ENCODE measurements at places on chromosomes 3 and 15. TPM values are rescaled to one million over a fixed set of nuclear protein-coding genes. Genes with fewer than 3 reads are reported as not detected.
A peak's percentile ranks its signal among the peaks of the same experiment; 100 is the strongest.

SLC6A1 gene
- not detected for polyA plus RNA-seq

DLEC1 gene
- polyA plus RNA-seq, result not detected

DNA sequence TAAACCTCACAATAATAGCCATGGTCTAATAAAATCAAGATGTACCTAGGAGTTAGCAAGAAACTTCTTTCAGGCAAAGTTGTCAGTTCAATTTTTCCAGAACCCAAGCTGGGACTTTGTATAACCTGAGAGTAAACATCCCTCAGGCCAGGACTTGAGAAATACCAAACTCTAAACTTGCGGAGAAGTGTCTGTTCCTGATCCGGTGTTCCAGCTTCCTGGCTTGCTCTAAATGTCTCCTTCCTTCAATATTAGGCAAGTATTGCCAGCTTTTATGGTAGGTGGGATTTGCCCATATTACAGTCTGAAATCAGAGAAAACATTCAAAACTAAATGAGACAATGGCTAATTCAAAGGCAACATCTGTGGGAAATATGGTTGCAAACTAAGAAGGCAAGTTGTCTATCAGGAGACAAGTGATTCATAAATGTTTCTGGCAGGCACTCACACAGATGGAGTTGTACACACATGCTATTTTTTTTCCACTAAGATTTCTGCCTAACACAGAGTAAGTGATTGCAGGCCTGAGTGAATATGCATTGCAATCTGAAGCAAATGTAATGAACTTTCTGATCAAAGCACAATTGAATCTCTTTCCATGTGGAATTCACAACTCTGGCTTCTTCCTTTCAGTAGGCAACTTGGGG, 88.3 kb upstream of the COL8A1 start:
- DNase-seq, result peak; percentile 84

POPDC2 gene
- 0.57 TPM for polyA plus RNA-seq

DNA sequence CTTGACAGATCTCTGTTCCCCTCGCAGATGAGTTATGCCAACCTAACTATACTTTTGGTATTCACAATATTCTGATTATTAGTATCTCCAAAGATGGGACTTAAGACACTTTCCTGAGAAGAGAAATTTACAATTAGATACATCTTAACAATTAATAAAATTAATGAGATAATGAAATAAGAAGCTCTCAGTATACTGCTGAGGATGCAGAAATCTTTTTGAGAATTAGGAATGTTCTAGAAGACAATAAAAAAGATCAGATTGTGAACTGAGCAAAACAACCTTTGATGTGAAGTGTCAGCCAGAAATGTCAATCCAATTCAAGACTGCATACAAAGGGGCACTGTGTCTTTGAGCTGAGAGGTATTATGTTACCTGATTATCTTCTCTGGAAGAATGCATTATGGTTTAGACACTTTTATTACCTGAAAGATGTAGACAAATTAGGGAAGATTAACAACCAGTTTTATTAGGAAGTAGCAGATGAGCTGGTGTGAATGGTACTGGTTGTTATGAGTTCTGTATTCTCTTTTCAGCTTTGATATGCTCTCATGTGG, 262.9 kb downstream of the TIGIT start:
- DNase-seq, result no peak

- no peak for DNase-seq
Measured at GRCh38 chr3:40846451-40846850, 321.7 kb downstream of the ZNF621 start.

GRCh38 chr3:182829761-182830405, 36.6 kb downstream of the ATP11B start:
- no peak for DNase-seq

MUC20 gene
- polyA plus RNA-seq, result 0.18 TPM

DNA sequence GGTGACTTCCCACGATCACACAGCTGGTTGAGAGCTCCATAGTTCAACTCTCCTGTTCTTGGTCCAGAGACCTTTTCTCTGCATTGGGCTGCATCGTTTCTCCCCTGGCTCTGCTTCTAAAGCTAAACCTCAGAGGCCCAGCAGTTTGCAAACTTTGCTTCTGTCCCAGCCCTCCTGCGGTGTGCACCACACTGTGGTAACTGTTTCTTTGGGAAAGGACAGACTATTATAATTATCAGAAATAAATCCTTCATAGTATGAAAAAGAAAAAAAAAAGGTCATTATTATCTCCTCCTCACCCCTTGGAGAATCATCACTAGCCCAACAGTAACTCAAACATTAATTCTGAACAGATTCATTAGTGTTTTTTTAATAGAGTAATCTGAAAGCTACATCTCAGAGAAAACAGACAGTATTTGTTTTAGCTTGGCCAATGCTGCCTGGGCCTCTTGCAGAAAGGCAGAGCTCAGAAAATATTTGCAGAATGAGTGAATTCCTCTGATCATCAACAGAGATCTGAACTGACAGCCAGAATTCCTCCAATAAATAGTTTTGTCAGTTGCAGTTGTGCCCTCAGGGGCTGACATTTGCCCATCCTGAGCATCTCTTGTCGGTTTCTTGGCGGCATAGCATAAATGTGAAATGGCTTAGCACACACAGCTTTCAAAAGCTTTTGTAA, 52.9 kb downstream of the BFSP2 start:
- DNase-seq, result no peak

- DNase-seq, result no peak
Measured at GRCh38 chr3:29408676-29409075, 127.8 kb downstream of the RBMS3 start.

- no peak for DNase-seq
Measured at GRCh38 chr3:167166594-167167253, 213.4 kb downstream of the ZBBX start.

DNA sequence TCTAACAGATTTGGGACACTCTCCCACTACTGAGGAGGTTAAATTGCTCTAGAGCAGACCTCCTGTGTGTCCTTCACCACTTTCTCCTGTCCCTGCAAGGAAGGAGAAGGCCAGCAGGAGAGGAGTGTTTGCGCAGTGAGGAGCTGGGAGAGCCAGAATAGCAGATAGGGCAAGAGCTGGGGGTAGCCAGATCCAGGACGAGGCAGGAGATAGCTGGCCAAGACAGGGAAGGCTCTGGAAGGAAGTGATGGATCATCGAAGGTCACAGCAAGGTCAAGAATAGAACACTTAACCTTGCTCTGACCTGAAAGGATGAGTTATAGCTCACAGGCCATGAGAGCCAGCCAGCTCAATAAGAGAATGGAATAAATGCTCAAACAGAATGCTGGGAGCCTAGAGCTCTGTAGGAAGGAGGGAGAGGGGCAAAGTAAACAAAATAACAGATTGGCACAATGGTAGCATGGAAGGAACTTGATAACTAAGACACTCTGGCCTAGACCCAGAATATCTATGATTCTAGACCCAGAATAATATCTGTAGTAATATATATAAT, 37.5 kb upstream of the FSIP1 start:
- DNase-seq, result peak; percentile 36

SERPINI2 gene
- not detected for polyA plus RNA-seq

DNA sequence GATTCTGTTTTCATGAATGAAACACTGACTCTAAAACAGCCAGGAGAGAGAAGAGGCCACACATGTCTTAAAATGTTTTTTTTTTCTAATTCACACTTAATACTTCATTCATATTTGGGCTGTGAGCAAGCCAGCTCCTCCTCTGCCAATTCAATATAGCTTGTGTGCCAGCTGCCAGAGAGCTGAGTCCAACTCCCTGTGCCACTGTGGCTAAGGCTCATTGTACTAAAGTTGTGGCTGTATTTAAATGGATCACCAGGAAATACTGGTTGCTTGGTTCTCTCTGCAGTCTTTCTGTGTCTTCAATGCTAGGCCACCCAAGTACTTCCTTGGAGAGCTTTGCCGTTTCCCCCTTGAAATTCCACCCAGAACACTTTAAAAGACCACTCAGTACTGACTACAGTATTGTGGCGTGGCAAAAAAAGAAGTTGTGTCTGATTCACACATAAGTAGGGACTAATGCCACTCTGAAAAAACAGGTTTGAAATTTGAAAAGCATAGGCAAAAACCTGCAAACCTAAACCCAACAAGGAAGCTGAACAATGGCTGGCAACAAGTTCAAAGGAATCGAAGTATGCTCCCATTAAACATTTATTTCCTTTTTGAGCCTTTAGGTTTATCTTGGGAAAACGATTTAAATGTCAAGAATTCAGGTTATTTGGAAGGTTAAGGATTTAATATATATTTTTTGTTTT, 524.7 kb downstream of the DIPK2A start:
- peak; percentile 58 for DNase-seq

MRPL46 gene
- 21.6 TPM for polyA plus RNA-seq

DNA sequence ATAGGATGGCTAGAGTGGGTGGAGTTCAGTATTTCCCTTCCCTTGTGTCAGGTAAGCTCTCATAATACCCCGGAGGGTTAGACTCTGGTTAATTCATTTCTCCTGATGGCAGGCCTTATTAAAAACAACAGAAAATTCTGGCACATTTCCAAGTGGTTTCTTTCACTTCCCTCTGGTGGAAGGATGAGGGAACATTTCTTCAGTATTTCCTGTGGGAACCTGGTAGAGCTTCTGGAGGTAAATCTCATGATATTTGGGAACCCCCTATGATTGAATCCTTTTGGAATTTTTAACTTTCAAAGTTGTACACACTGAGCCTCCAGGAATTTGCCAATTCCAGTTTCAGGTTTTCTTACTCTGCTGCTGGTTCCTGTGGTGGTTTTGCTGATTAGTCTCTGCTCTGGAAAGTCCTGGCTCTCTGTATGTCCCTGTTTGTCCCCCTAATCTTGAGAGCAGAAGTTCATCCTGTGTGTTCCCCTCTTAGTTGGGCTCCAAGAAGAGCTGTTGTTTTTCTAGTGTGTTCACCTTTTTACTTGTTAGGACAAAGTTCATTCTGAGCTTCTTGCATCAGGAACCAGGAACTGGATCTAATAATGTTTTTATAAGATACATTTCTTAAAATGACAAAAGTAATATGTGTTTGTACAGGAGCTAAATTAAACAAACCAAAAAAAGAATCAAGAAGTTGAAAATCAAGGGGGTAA, 12.1 kb downstream of the CHRNA7 start:
- DNase-seq, result no peak

GRCh38 chr15:39948817-39949216, 14.9 kb downstream of the EIF2AK4 start:
- no peak for DNase-seq

- DNase-seq, result no peak
Measured at GRCh38 chr3:113764698-113765097, 17.9 kb downstream of the ATP6V1A start.

CPEB1 gene
- polyA plus RNA-seq, result not detected

DNA sequence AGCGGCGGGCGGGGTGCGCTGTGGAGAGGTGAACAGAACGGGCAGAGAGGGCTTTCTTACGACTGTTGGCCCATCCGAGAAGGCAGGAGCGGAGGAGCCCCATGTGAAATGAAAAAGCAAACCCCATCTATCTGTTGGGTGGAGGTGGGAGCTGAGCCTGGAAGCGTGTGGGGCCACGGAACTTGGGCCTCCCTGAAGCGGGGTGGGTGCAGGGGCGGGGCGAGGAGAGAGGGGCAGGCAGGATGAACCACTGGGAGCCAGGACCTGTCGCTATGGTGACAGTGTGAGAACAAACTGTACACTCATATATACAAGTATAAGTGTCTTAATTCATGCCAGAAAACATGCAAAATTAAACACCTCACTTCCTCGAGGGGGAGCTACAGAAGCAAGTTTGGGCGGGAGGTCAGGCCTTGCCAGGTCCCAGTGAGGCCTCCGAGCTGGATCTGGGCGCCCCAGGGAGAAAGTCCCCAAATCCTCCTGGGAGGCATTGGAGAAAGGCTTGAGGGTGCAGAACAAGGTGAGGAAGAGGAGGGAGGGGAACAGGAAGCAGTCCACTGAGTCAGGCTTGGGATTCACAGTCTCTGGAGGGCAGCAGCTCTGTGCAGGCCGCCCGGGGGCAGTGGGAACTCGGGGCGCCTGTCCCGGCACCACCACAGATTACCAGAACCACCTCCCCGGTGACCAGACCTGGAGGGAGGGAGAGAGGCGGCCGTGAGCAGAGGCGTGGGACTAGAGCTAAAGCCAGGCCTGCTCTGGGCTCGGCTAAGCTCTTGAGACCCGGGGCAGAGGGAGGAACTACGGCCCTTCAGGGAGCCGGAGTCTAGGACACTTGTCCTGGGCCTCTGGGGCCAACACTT, 34.8 kb downstream of the RBPMS2 start:
- DNase-seq, result no peak

GRCh38 chr3:114241262-114241661, 3.9 kb upstream of the ZNF80 start:
- DNase-seq, result no peak

CDC25A gene
- 5.5 TPM for polyA plus RNA-seq

DNA sequence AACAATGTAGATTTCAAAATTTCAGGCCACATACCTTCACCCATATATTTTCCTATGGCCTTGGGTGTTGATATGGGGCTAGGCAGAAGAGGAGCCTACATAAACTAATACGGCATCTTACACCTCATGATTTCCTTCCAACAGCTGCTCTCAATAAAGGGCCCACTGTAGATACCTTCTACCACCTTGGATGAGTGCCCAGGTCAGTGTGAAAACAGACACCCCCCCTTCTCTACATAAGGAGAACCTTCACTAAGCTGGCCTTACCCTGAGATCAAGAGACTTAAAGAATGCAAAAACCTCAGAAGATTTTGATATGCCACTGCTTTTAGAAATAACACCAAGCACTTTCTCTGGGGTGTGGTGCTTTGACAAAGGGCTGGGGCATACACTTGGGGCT, 42.7 kb downstream of the SH3BP5 start:
- no peak for DNase-seq

ANKRD63 gene
- polyA plus RNA-seq, result not detected
